GM04503 (cell line): ENCODE measurements at places on chromosomes 1 and 21.

DNA sequence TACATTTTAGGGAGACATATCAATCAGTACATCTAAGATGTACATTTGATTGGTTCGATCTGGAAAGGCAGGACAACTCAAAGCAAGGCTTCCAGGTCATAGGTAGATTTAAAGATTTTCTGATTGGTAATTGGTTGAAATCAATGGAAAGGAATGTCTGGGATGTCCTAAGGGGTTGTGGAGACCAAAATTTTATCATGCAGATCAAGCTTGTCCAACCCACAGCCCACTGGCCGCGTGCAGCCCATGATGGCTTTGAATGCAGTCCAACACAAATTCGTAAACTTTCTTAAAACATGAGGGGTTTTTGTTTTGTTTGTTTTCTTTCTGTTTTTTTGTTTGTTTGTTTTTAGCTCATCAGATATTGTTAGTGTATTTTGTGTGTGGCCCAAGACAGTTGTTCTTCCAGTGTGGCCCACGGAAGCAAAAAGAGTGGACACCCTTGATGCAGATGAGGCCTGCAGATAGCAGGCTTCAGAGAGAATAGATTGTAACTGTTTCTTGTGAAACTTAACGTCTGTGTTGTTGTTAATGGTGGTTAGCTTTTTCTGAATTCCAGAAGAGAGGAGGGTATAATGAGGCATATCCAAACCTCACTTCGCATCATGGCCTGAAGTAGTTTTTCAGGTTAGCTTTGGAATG is 3.1 kb downstream of the IFNAR1 start:
- DNase-seq = no peak

- peak; percentile 4 for DNase-seq
Measured at GRCh38 chr1:110916669-110917306, 43.8 kb downstream of the CD53 start.

- no peak for DNase-seq
Measured at GRCh38 chr1:39488793-39489566, 2.5 kb upstream of the BMP8A start.

DNA sequence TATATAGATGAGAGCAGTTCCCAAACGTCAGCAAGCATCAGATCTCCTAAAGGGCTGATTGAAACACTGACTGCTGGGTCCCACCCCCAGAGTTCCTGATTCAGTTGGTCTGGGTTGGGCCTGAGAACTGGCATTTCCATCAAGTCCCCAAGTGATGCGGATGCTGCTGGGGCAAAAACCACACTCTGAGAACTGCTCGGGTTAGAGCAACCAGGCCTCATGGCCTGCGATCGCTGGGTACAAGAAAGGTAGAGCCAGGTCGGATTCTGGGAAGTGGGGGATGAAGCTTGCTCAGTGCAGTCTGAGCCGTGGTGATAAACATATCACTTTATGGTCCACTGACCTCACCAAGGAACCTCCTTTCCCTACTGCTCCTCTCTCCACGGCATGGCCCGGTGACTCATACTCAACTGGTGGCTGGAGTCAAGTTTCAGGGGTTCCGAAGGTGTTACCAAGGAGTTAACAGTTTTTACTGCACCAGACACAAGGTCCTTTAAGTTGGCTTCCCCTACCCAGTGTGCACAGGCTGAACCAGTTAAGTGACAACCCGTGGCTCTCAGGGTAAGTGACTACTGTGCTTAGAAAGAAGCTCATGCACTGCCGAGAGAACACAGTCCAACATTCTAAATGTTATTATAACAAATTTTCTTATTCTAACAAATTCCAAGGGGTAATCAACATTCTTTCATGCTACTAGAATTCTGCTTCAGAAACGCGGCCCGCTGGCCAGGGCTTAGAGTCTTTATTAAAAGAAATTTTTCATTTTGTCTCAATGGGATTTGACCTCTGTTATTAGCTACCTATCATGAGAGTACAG is 153.5 kb downstream of the TGFBR3 start:
- no peak for DNase-seq

GRCh38 chr1:31748365-31748764 is 15.8 kb downstream of the ADGRB2 start:
- DNase-seq = no peak

DNA sequence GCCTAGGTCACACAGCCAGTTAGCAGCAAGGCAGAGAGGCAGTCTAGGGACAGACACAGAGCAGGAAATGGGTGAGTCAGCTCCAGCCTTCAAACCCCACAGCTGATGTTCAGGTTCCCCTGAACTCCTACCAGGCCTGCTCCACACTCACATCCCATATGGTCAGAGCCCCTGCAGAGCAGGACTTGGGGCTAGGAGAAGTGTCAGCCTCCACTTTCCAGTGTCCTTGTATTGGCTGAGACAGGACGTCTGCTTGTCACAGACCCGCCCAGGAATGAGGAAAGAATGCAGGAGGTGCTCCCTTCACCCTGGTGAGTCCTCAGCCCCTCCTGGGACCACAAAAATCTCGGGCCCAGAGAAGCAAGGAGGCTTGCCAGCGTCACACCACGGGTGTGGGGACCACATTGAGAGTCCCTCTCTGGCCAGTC is 92.5 kb downstream of the LACTBL1 start:
- DNase-seq = no peak

GRCh38 chr1:162856260-162856659 is 4.7 kb downstream of the CCDC190 start:
- DNase-seq = peak; percentile 59

DNA sequence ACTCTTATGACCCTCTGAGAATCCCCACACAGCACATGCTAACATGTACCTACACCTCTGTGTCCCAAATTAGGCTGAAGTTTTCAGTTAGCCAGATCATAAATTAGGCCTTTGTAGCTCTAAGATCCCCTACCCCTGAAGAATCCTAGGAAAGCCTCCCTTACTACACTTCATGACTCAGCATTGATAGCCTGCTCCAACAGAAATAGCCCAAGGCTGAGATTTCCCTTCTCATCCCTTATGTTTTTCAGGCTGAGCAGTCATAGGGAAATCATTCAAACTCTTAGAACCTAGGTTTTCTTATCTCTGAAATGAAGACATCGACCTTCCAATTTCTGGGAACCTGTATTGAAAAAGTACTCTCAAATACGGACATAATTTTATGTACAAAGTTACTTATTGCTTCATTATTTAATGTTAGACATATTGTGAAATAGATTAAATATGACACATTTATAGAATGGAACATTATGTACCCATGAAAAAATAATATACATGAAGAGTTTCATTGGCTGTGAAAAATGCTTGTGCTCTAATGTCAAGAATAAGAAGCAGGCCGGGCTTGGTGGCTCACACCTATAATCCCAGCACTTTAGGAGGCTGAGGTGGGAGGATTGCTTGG is 122.4 kb upstream of the UBE2U start:
- DNase-seq = no peak

GRCh38 chr21:42193131-42193671 is 25.7 kb upstream of the ABCG1 start:
- DNase-seq = no peak

DNA sequence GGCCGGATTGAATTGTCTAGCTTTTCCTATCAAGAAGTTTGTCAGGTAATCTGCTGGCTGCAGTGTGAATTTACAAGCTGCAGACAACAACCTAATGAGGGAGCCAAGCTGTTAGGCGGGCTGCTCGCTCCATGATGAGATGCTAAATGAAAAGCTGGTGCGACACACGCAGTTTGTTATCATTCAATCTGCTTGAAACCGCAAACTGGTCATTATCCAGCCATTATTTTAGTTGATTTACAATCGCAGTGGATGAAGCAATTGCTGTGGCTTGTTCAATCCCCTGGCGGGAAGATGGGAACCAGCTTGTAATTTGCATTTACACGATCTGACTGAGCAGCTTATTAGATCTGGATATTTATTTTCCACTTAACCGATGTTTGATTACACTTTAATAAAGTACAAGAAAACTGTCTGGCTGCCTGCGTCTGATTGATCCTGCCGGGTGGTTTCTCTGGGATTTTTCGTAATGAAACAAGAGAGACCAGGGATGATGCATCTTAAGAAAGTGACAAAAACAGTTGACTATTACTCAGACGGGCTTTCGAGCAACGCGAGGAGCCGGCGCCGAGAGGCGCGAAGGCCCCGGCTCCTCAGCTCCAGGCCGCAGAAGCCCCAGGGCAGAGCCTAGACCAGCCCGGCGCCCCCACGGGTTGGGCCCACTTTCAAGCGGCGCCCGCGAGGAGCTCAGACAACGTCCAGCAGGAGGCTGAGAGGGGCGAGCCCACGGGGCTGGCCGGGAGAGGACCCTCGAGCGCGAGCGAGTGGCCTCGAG is 118.0 kb upstream of the BARHL2 start:
- peak; percentile 15 for DNase-seq

- no peak for DNase-seq
Measured at GRCh38 chr1:86271046-86271445, 114.5 kb upstream of the COL24A1 start.
